Activated CD8-positive, alpha-beta memory T cell treated with anti-CD3 and anti-CD28 coated beads, Interleukin-2, amount 50 U/mL, for 4 hours (primary cell): ENCODE measurements at places on chromosomes 1 and 21.

DNA sequence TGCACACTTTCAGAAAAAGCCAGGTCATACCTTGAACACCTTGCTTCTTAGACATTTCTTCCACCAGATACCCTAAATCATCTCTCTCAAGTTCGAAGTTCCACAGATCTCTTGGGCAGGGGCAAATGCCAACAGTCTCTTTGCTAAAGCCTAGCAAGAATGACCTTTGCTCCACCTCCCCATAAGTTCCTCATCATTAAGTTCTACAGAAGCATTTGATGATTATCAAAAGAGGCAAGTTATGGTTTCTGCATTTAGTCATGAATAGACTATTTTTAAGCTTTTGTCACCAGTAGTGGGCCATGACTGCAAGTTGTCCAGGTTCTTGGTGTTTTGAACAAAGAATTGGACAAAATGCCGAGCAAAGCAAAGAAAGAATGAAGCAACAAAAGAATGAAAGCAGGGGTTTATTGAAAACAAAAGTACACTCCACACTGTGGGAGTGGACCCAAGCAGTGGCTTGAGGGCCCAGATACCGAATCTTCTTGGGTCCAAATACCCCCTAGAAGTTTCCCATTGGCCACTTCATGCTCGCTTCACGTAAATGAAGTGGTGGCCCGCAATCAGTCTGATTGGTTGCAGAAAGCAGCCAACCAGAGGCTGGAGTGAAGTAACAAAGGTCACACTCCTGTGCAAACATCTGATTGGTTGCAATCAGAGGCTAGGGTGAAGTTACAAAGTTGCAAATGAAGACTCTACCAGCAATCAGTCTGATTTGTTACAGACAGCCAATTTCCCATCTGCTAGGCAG is 9.8 kb upstream of the EGLN1 start:
- DNase-seq: no peak

DNA sequence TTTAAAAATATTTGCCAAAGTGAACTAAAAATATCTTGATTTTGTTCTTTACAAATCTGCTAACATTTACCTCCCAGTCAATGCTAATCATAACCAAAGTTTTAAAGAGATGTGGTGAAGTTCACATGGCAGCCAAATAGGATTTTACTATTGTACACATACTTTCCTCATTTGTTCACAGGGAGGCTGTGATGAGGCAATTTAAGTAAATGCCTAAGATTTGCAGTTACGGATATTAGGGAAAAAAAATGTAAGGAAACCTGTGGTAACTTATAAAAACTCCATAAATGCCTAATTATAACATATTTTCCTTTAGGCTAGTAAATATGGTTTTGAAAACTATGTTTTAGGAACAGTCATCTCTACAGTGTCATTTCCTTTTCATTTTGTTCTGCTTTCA is 32.4 kb downstream of the RGS5 start:
- no peak for DNase-seq

GRCh38 chr1:45796946-45797345 is 6.5 kb upstream of the MAST2 start:
- no peak for DNase-seq

- no peak for DNase-seq
These were observed 143.3 kb downstream of the GREM2 start for GRCh38 chr1:240468656-240469055.

DNA sequence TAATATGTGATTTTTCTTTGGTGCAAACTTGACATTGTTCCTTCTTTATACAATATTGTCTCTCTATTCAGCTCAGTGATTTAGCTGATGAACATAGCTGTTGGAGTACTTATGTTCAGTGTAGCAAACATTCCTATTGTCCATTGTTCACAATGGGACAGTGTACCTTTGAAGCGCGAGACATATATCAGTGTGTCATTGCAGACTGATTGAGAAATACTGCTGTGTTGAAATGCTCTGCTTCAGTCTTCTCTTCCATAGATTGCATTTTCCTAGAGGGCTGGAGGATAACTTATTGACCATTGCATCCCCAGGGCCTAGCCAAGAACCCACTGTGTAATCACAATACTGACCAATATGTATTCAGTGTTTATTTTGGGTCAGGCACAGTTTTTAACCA is 46.5 kb downstream of the HLX start:
- no peak for DNase-seq

DNA sequence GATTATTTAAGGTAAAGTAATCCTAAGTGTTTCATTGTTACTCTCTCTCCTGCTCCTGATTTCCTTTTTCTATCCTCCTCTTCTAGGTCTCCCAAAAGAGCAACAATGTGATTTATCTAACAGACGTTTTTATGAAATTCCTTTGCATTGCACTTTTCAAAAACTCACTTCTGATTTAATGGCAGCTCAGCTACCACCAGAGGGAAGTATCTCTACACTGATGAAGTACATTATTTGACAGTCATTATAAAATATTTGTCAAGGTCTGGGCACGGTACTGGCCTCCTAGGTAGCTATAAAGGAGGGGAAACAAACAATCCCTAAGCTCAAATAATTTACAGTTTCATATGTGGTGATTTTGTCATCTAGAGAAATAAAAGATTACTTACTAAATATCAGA is 15.6 kb downstream of the TMPRSS15 start:
- DNase-seq: no peak

DNA sequence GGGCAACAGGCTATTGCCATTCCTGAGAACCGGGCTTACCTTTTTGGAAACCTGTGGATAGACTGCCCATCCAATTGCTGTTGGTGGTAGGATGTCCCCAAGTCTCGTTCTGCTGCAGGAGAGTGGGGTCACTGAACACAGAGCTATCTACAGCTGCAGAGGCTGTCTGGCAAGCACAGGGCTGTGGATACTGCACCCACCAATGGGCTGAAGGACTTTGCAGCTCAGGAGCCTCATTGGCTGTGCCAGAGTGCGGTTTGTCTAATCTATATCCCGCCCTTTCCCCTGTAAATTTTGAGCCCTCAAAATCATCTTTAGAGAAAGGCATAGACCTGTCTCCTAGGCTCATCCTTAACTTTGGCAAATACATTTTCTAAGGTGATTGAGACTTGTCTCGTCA is 15.3 kb downstream of the RNF187 start:
- no peak for DNase-seq

- no peak for DNase-seq
These were observed 5.2 kb downstream of the TMCO1 start for GRCh38 chr1:165763442-165763841.

- no peak for DNase-seq
These were observed 11.6 kb downstream of the PKP1 start for GRCh38 chr1:201294876-201295275.

DNA sequence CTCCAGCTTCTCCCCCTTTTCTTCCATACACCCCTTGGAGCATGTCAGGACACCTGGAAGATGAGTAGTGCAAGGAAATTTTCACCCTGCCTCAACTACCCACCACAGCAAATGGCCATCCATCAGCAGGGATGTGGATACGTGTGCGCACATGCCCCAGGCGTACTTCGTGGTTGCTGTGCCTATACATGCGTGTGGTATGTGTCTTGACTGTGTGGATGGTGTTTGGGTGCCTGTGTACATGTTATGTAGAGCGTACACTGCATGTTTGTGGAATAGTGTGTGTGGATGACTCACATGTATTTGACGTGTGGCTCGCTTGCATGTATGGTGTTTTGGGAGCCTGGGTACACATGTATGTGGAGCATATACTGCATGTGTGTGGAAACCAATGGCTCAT is 158.5 kb downstream of the RRAGC start:
- no peak for DNase-seq

DNA sequence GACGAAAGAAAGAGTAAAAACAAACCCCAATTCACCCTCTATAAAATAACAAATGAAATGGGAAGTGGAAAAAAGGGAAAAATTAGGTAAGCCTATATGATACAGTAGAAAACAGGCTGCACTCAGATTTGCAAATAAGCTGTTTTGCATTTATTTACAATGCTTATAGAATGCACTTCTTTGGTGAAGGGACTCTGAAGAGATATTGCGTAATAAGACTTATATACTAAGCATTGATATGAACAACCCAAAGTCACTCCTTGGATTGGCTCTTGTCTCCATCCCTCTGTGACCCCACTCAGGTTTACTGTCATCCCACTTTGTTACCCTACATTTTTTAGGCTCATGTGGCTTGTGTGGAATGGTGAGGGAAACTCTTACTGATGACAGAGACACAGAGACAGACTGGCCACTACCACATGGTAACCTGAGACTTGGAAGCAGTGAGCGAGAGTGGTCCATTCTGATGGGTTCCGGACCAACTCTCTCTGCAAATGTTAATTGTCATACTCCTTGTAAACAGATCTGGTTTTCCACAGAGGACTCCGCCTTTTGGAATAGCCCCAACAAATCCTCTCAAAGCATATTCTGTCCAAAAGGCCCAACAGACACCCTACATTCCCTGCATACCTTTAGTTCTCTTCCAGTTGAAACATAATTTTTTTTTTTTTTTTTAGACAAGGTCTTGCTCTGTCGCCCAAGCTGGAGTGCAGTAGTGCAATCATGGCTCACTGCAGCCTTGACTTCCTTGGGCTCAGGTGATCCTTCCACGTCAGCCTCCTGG is 11.0 kb downstream of the GSTM5 start:
- DNase-seq: no peak

GRCh38 chr1:2476061-2476999 is at the start of gene PLCH2:
Gene PLCH2 (plus strand): TSS chr1:2476289. CDS start chr1:2476589, 300 bp downstream.
- no peak for DNase-seq

GRCh38 chr1:4847711-4848110 is 193.3 kb downstream of the AJAP1 start:
- DNase-seq: no peak

- no peak for DNase-seq
These were observed 239.8 kb upstream of the RAB4A start for GRCh38 chr1:229031061-229031460.

- no peak for DNase-seq
These were observed 32.1 kb downstream of the NAV1 start for GRCh38 chr1:201570886-201571624.

GRCh38 chr1:201740670-201741111 is 88.3 kb upstream of the IPO9 start:
- no peak for DNase-seq

- no peak for DNase-seq
These were observed 4.2 kb upstream of the RGS13 start for GRCh38 chr1:192631749-192632148.

GRCh38 chr1:149937759-149938158 is 1.1 kb upstream of the MTMR11 start:
- no peak for DNase-seq

GRCh38 chr1:54246116-54246721 is 46.3 kb downstream of the MRPL37 start:
- DNase-seq: no peak

- DNase-seq: no peak
These were observed 722.2 kb downstream of the KCNT2 start for GRCh38 chr1:195886000-195886399.

DNA sequence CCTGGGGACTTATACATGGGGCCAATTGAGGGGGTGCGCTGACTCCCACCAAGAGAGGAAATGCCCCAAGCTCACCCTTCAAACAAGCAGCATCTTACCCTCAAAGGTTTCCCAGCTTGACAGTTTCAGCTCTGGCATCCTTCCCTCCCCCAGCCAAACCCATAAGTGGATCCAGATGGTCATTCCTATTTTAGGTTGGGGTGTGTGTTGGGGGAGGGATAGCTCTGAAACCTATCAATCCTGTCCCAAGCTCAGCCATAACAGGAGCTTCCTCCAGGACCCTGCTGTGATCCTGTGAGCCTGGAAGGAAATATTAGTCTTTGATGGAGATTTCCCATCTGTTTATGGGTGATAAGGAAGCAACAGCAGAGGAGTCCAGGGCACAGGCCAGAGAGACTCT is 3.4 kb upstream of the TMEM222 start:
- DNase-seq: no peak
